OCI-M1 (cell line): ENCODE measurements at places on chromosomes 16 and 17.
A peak's percentile ranks its signal among the peaks of the same experiment; 100 is the strongest.

- no peak for DNase-seq
Observed at GRCh38 chr17:68445671-68446070, 11.6 kb downstream of the WIPI1 start.

- DNase-seq, result peak; percentile 75
Observed at GRCh38 chr16:3696425-3697218, 20.7 kb downstream of the TRAP1 start.

DNA sequence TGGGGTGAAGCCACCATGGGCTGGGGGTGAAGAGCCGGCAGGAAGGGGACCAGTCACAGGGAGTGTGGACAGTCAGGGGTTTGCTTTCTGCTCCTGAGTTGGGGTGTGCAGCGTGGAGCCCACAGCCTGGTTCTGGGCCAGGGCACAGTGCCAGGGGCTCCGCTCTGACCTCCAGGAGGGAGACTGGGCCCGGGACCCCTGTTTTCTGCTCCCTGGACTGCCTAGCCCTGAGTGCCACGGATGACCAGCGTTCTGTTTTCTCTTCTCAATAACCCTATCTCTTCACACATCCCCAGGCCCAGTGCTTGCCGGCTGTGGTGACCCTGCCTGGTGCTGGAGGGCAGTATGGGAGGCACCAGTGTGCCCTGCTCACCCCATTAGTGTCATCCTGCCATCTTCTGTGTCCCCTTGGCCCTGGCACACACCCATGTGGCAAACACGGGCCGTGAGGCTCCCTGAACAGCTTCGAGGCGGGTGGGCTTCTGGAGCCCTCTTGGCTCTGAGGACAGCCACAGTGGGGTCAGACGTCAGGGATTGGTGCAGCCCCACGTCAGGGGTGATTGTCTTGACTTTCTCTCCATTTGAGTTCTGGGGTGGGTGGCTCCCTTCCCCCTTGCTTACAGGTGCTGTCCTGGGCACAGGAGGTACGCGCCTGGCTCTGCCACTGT, 1.1 kb downstream of the CEMP1 start:
- DNase-seq, result no peak

DNA sequence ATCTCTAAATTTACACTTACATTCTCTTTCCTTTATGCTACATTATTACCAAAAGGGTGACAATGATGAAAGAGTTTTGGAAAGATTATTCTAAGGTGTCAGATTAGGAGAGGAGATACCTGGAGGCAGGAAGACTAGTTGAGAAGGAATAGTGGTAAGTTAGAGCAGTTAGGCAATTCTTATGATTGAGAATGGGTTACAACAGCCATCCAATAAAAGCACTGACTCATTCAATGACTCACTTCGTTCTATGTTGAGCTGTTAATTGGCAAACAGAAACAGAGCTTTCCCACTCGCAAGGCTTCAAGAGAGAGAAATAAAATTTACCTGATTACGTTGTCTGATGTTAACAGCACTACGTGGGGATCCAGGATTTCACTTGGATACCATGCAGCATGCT, 5.8 kb downstream of the NUP88 start:
- peak; percentile 43 for DNase-seq

- DNase-seq, result no peak
Observed at GRCh38 chr16:65196420-65197075, 74.7 kb upstream of the CDH11 start.

DNA sequence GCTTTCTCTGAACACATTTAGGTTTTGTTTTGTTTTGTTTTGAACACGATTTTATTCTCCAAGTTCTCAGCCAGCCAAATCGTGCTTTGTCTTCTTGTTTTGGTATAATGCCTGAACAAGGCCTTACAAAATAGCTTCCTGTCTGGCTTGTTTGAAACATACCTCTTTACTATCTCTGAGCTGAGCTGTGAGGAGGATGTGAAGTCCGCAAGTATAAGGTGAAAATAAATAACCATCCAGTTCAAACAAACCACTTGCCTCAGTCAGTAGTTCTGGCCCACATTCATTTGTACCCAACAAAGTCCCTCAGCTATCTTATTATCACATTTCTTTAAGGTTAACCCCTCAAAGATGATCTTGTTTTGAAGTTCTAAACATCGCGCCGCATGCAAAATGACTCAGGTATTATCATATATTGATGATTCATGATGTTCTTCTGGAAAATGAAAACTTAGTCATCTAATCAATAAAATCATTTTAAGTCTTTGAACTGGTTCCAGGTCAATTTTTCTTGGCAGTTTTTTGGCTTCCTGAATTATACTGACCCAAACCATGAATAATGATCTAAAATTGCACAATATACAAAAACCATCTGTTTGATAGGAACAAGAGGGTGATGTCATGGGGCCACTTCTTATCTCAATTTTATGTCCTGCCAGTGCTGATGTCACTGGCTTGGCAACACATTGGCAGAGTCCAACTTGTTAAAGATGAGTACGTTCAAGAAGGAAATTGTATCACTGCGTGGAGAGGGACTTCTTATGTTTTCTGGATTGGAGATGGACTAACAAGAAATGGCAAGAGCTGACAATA, 694.3 kb downstream of the KCNJ2 start:
- peak; percentile 17 for DNase-seq

GRCh38 chr16:84367297-84367680, 1.0 kb upstream of the ATP2C2 start:
- no peak for DNase-seq

- no peak for DNase-seq
Observed at GRCh38 chr17:30975042-30975820, 4.4 kb downstream of the RNF135 start.

GRCh38 chr17:35373984-35374765, 754 bp upstream of the SLFN11 start:
- DNase-seq, result peak; percentile 86

- DNase-seq, result peak; percentile 58
Observed at GRCh38 chr17:70622368-70623260, 453.3 kb downstream of the KCNJ2 start.

- peak; percentile 50 for DNase-seq
Observed at GRCh38 chr17:35245196-35245486, 2.3 kb downstream of the SLFN5 start.

- DNase-seq, result peak; percentile 66
Observed at GRCh38 chr16:55622930-55623561, 32.7 kb upstream of the SLC6A2 start.

- no peak for DNase-seq
Observed at GRCh38 chr16:2162676-2163118, 7.1 kb downstream of the TRAF7 start.

GRCh38 chr16:1438229-1439057, 5.9 kb downstream of the CCDC154 start:
- DNase-seq, result no peak
